ENCODE measurements at places on chromosomes 11 and 22.

DNA sequence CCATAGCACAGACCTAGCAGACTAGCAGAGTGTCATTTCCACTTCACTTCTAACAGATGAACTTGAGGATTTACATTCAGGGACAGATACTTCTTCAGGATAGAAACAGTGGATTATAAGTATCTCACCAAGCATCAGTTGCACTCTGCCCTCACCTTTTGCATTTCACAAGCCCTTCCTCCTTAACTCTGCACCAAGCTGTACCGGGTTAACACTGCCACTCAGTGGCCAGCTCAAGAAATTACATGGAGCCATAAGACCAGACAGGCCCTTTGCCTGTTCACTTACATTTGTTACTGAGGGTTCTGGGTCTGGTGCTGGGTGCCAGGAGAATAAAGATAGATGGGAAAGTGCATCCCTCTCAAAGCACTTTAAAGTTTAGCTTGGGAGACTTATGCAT, 309.8 kb downstream of the SHANK2 start:
- no peak for DNase-seq

DNA sequence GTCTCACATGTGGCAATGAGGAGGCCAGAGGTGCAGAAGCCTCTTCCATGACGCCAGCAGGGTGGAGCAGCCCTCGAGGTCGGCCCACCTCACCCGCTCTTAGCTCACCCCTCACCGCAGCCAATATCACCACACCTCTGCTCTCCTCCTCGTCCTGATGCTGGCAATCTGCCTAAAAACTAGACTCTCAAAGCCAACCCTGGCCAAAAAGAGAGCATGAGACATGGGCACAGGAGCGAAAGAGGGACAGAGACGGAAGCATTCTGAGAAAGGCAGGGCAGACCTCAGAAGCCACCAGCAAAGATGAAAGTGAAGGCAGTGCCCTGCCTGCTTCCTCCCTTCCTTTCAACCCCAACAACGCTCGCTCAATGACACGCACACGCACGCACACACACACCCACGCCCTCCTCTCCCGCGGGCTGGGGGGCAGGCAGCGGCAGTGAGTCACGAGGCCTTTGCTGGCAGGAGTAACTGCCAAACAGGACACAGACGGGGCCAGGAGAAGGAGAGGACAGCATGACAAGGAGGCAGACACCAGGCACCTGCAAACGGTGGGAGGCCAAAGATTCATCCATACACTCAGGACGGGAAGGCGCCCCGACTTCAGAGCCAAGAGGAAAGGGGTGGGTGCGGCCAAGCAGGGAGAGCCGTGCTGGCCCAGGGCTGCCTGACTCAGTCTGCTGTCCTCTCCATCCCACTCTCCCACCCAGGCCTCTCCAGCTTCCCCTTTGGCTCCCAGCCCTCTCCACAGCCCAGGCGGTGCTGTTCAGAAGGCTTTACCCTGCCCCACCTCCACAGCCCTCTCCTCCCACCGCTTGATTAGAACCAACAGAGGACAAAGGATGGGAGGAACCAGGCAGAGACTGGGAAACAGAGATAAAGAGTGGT, 11.4 kb downstream of the IGSF9B start:
- DNase-seq = no peak

DNA sequence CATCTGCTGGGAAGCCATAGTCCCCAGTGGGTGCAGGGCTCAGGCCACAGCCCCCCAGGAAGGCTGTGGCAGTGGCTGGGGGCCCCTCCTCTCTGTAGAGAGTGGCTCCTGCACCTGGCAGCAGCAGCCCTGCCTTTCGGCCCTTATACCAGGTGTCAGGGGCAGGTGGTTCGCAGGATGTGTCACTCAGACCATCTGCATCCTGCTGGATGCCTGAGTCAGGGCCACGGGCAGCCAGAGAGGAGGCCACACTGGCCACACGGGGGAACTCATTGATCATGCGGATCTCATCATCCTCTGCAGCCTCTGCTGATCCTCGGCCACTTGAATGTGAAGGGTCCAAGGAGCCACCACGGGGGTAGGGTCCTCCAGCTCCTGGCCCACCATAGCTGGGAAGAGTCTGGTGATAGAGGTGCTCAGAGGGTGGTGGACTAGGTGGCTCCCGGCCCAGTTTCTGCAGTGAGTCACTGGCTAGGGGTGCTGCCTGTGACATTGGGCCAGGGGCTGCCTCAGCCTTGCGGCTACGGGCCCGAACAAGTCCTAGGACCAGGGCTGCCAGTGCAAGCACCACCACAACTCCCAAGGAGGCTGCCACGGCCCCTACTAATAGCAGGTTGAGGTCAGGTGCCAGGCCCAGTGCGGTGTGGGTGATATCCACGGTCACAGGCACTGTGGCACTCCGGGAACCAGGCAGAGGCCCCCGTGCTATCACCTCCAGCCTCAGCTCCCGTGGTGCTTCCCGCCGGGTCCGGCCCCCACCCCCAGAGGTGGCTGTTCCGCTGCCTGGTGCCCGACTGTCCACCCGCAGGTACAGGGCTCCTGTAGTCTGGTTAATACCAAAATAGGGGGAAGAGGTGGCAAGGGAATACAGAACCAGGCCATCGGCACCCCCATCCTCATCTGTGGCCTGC, 3.3 kb upstream of the TPP1 start:
- no peak for DNase-seq

DNA sequence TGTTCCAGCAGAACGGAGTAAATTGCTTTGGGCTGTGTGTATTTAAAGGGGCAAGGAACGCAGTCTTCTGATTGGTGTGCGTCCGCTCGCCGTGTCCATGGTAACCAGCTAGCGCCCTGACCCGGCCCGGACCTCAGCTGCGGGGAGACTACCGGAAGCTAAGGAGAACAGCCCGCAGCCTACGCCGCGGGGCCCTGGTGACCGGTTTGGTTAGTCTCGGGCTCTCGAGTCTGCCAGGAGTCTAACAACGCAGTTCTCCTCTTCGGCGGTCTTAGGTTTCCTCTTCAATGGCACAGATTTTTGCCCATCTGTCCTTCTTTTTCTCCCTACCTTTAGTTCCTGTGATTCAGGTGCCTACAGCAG, 3.5 kb upstream of the OR56A3 start:
- no peak for DNase-seq

DNA sequence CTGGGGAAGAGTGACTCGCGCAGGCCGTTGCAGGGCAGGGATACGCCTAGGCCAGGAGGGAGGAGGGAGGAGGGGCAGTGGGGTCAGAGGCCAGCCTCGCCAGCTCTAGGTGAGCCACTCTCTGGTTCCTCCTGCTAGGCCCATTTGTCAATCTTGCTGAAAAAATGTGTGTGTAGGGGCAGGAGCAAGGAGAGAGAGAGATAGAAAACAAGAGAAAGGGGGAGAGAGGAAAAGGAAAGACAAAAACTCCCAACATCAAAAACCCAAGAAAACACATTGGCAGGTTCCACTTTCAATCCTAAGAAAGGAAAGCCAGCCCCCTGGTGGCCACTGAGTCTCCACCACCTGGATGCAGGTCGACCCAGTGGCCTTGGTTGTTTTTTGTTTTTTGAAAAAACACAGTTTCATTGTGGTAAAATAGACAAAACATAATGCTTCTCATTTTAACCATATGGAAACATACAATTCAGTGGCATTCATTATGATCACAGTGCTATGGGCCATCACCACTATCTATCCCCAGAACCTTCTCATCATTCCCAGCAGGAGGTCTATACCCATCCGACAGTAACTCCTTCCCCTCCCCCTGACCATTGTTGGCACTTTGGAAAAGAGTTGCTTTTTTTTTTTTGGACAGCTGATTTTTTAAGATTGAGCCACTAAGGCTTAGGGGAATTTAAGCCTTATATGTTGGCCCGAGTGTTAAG, 10.9 kb downstream of the OMP start:
- DNase-seq = no peak

GRCh38 chr11:16603890-16604793, 134.3 kb upstream of the C11orf58 start:
- no peak for DNase-seq

- DNase-seq = no peak
Measured at GRCh38 chr22:27323661-27324060, 477.9 kb downstream of the MN1 start.

GRCh38 chr22:40819599-40820140, 524 bp upstream of the SLC25A17 start:
- no peak for DNase-seq

- DNase-seq = no peak
Measured at GRCh38 chr11:64834031-64834722, 10.3 kb downstream of the CDC42BPG start.

DNA sequence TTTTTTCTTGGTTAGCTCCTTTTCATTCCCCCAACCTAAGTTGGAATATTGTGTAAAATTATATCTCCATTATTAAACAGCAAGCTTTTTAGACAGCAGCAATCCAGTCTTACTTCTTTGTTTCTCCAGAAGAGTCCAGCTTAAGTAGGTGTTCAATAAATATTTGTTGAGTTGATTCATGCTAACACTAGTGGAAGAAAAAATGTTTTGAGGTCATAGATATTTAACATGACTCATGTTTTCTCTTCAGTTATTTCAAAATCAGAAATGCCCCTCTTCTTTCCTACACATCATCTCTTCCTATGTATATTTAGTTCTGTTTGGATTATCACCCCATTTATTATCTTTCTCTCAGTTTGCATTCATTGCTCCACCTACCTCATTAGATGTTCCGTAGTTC, 20.3 kb downstream of the CCDC83 start:
- DNase-seq = no peak

GRCh38 chr11:64881476-64881875, 3.1 kb upstream of the EHD1 start:
- no peak for DNase-seq

DNA sequence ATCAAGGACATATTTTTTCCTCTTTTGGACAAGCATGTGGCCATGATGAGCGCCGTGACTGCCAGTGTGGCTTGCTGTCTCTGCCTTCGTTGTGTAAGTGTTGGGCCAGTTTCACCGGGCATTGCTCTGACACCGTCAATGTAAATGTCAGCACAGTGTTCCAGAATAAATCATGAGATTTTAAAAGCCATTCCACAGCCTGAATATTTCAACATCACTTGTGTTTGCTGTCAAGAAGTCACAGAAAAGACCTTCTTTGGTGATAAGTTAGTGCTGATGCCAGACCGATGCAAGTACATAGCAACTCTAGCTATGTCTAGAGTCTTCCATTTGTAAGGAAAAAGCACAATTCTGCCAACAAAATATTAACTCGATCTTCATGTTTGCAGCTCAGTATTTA, 467.8 kb downstream of the TBC1D22A start:
- no peak for DNase-seq

- DNase-seq = no peak
Measured at GRCh38 chr22:40396882-40397281, 26.5 kb downstream of the SGSM3 start.

- no peak for DNase-seq
Measured at GRCh38 chr11:103649401-103649895, 387.0 kb upstream of the DDI1 start.

GRCh38 chr11:14768526-14769188, 123.4 kb downstream of the CYP2R1 start:
- no peak for DNase-seq

DNA sequence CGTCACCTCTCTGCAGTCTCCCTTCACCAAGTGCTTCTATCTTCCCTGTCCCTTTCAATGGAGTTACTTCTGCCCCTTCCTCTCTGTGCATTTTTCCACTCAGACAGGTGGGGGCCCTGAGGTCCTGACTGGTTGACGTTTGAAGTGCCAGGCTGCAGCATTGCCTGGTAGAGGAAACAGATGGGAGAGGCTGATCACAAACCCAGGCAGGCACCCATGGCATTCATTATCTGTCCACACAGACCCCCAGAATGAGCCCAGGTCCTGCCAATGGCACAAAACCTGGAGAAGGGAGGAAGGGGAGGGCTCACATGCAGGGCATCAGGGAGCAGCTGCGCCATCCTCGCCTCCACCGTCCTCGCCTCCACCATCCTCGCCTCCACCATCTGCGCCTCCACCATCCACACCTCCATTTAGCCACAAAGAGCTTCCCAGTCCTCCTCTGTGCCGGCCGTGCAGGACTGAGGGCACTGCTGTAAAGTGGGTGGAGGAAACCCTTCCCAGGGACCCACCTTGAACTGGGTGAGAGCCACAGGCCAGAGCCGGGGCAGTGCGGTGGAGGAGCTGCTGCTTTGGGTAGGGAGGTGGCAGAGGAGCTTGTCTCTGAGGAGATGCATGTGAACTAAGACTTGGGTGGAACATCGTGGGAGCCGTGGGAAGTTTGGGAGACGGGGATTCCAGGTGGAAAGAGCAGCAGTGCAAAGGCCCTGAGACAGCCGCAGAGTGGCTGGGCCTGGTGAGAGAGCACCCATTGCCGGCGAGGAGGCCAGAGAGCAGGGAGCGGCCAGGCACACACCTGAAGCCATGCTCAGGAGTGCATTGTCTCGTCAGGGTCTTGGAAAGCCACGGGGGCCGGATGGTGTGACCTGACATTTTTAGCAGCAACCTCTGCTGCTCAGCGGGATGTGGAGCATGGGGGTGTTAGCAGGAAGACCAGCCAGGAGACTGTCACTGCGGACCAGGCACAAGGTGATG, 145.1 kb downstream of the TBC1D22A start:
- DNase-seq = no peak

DNA sequence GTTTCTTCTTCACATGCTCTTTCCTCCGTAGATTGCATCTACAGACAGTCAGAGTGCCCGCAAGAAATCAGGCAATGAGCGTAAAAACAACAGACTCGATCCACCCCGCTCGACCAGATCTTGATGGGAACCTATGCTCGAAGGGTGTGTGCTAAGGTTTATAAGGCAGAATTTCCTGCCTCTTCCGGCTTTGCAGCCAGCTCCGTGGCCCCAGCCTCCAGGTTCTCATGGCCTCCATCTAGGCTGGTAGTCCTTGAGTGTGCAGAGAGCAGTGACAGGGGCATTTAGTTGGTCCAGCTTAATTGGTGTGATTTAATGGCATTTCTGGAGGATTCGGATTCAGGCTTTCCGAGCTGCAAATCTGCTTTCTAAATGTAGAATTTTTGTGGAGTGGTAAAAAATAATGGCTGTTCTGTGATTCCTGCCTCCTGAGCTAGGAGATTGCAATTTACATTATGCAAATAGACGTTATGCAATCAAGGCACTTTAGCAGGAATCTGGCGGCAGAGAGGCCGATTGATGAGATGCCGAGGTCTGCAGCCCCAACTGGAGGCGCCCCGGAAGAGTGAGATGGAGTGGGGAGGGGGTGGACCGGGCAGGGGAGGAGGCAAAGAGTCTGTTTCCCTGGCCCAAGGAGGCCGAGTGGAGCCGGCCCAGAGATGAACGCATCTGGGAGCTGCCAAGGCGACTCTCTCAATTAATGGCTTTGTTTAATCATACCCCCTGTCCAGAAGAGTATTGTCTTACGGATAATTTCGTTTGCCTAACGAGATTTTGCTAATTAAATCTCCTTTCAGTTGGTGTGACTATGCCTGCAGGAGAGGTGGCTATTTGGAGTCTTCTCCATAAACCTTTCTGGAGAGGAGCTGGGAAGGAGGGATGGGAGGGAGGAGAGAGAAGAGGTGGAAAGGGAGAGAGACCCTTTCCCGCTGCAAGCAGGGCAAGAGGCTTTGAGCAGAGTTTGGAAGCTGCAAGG, 75.3 kb downstream of the PKNOX2 start:
- no peak for DNase-seq

- DNase-seq = no peak
Measured at GRCh38 chr11:35090125-35090524, 48.8 kb upstream of the CD44 start.

DNA sequence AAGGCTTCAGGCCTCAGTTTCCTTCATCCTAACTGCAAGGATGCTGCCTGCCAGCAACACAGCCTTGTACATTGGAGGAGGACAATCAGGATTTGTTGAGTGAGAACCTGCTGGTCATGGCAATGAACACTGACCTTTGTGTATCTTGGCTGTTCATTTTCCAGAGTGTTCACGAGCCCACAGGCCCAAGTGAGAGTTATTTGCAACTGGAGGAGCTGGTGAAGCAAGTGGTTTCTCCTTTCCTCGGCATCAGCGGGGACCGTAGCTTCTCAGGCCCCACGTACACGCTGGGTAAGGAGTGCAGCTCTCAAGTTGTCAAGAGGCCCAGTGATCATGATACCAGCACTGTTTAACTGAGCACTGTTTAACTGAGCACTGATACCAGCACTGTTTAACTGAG, 59.0 kb downstream of the TRAF6 start:
- no peak for DNase-seq

Data from esophagus squamous epithelium (tissue), 5 donors.